Upper lobe of left lung (tissue), 6 donors: ENCODE measurements at places on chromosomes 4 and X. TPM values are rescaled to one million over a fixed set of nuclear protein-coding genes. Genes with fewer than 3 reads are reported as not detected.

Gene DHRSX
- 31.9 TPM for total RNA-seq

DNA sequence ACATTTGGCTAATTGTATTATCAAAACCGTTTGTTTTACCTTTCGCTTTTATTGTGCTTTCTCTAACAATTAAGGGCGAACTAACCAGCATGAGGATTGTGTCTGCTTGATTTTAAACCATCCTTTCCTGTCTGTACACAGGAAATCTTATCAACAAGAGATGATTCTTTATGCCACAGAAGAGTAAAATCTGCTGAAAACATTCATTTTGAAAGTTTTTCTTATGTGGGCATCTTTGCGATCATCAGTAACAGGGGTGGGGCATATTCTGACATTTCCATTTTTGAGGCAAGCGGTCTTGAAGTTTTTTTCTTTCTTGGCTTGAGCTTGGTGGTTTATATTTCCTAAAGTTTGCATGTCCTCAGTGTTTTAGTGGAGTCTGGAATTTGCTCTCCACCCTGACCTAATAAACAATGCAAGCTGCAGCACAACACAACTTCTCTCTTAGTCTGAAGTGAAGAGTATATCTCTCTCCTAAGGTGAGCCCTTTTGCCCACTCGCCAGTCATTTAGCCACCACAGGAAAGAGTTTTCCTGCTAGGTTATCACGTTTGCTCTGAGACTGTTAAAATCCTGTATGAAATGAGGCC lies 26.6 kb downstream of the NFKB1 start:
- peaks cover 9% of the 10 kb centered on the region for H3K36me3 ChIP-seq

DNA sequence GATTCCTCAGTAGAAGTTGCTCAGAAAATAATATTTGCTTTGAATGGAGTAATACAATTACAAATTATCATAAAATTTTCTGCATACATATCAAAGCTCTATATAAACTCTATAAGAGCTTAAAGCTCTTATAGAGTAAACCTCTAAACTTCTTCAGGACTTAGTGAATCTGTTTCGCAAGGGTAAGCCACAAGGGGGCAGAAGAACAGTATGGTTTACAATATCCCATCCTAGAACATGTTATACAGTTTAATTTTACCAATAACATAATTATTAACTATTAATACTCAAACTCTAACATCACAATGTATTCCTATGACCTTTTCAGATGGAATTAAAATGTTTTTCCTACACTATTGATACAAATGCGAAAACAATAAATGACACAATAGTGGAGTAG lies 33.8 kb upstream of the SPANXN1 start:
- DNase-seq: no peak
- H3K27ac ChIP-seq: no peak overlapping the region
- no peaks in the 10 kb centered on the region for H3K27me3 ChIP-seq
- no peaks in the 10 kb centered on the region for H3K36me3 ChIP-seq

GRCh38 chr4:119721878-119722277 lies 93.3 kb upstream of the PDE5A start:
- DNase-seq: no peak
- no peaks in the 10 kb centered on the region for H3K36me3 ChIP-seq
- no peak overlapping the region for H3K27ac ChIP-seq
- no peaks in the 10 kb centered on the region for H3K27me3 ChIP-seq
- peaks cover 6% of the 10 kb centered on the region for H3K4me1 ChIP-seq
- H3K4me3 ChIP-seq: no peak overlapping the region

Gene NHSL2
- total RNA-seq: 7.5 TPM

- H3K27me3 ChIP-seq: no peaks in the 10 kb centered on the region
- no peak overlapping the region for H3K4me3 ChIP-seq
- H3K27ac ChIP-seq: no peak overlapping the region
- H3K4me1 ChIP-seq: no peaks in the 10 kb centered on the region
- no peak for DNase-seq
Observed at GRCh38 chr4:19807505-19807904, 444.2 kb upstream of the SLIT2 start.

- no peak for DNase-seq
- H3K27me3 ChIP-seq: no peaks in the 10 kb centered on the region
- H3K4me1 ChIP-seq: no peaks in the 10 kb centered on the region
- H3K27ac ChIP-seq: no peak overlapping the region
- H3K4me3 ChIP-seq: no peak overlapping the region
- H3K36me3 ChIP-seq: peaks cover 4% of the 10 kb centered on the region
Observed at GRCh38 chrX:72269671-72270251, 7.3 kb downstream of the RPS4X start.

Gene EFHC2
- total RNA-seq: 2.6 TPM

DNA sequence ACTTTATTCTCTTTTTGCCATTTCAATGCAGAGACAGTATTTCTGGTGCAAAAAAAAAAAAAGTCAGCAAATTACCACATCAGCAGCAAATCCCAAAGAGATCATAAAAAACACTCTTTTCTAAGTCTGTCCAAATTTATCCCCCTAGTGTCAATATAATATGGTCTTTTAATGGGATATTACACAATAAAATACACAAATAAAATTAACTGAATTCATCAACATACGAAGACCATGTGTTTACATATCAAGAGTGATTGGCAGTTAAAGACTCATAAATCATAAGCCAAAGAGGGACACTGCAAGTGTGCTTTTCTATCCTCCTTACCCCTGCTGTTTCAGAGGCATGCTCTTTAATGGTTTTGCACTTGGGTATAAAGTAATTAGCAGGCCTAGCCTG lies 340.2 kb upstream of the DKK2 start:
- no peak overlapping the region for H3K4me3 ChIP-seq
- no peaks in the 10 kb centered on the region for H3K4me1 ChIP-seq
- no peaks in the 10 kb centered on the region for H3K36me3 ChIP-seq
- no peaks in the 10 kb centered on the region for H3K27me3 ChIP-seq

GRCh38 chr4:87260477-87260876 lies 40.1 kb upstream of the KLHL8 start:
- no peak overlapping the region for H3K4me3 ChIP-seq
- H3K4me1 ChIP-seq: no peaks in the 10 kb centered on the region
- H3K27ac ChIP-seq: no peak overlapping the region
- DNase-seq: no peak

DNA sequence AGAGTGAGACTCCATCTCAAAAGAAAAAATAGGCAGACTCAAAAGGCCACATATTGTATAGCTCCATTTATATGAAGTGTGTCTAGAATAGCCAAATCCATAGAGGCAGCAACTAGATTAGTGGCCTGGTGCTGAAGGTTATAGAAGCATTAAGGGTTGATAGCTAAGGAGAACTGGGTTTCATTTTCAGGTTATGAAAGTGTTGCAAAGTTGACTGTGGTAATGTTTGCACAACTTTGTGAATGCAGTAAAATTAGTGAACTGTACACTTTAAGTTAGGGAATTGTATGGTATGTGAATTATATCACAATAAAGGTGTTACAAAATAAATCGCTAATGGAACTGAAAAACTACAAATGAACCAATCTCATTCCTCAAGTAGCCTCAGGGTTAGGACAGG lies 28.3 kb downstream of the TXLNG start:
- no peak overlapping the region for H3K27ac ChIP-seq
- no peak overlapping the region for H3K4me3 ChIP-seq
- H3K27me3 ChIP-seq: no peaks in the 10 kb centered on the region
- no peak for DNase-seq
- no peaks in the 10 kb centered on the region for H3K4me1 ChIP-seq
- H3K36me3 ChIP-seq: peaks cover 9% of the 10 kb centered on the region

- H3K27me3 ChIP-seq: no peaks in the 10 kb centered on the region
- no peaks in the 10 kb centered on the region for H3K4me1 ChIP-seq
- no peak for DNase-seq
- no peak overlapping the region for H3K27ac ChIP-seq
- H3K4me3 ChIP-seq: no peak overlapping the region
- no peaks in the 10 kb centered on the region for H3K36me3 ChIP-seq
Observed at GRCh38 chr4:40289366-40290188, 45.6 kb upstream of the CHRNA9 start.

- H3K36me3 ChIP-seq: no peaks in the 10 kb centered on the region
- no peak for DNase-seq
- no peak overlapping the region for H3K27ac ChIP-seq
- no peak overlapping the region for H3K4me3 ChIP-seq
Observed at GRCh38 chr4:140135529-140136088, 18.4 kb downstream of the MAML3 start.

GRCh38 chr4:132056496-132056895 lies 1092.6 kb upstream of the PCDH10 start:
- no peaks in the 10 kb centered on the region for H3K36me3 ChIP-seq
- H3K4me1 ChIP-seq: no peaks in the 10 kb centered on the region
- H3K4me3 ChIP-seq: no peak overlapping the region
- H3K27ac ChIP-seq: no peak overlapping the region

GRCh38 chr4:124743711-124744110 lies 31.2 kb upstream of the ANKRD50 start:
- no peak overlapping the region for H3K27ac ChIP-seq
- no peak overlapping the region for H3K4me3 ChIP-seq
- no peaks in the 10 kb centered on the region for H3K4me1 ChIP-seq

Gene GPM6B
- 22.7 TPM for total RNA-seq

- no peaks in the 10 kb centered on the region for H3K36me3 ChIP-seq
- no peaks in the 10 kb centered on the region for H3K4me1 ChIP-seq
- no peak overlapping the region for H3K4me3 ChIP-seq
- no peak for DNase-seq
- H3K27me3 ChIP-seq: no peaks in the 10 kb centered on the region
- no peak overlapping the region for H3K27ac ChIP-seq
Observed at GRCh38 chrX:11138498-11139390, 27.6 kb downstream of the HCCS start.

DNA sequence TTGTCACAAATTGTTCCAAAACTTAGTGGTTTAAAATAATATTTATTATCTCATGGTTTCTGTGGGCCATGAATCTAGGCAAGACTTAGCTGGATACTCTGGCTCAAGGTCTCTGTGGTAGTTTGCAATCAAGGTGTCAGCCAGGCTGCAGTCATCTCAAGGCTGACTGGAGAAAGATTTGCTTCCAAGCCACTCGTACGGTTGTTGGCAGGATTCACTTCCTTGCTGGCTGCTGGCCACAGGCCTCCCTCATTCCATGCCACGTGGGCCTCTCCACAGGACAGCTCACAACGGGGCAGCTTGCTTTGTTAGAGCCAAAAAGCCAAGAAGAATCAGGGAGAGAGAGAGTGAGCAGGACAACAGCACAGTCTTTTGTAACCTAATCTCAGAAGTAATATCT lies 101.4 kb downstream of the WWC2 start:
- peak; percentile 86 for DNase-seq
- H3K27me3 ChIP-seq: no peaks in the 10 kb centered on the region
- no peaks in the 10 kb centered on the region for H3K36me3 ChIP-seq
- H3K4me1 ChIP-seq: no peaks in the 10 kb centered on the region
- no peak overlapping the region for H3K27ac ChIP-seq
